SK-MEL-5 (cell line): ENCODE measurements at places on chromosomes 3 and 15.

DNA sequence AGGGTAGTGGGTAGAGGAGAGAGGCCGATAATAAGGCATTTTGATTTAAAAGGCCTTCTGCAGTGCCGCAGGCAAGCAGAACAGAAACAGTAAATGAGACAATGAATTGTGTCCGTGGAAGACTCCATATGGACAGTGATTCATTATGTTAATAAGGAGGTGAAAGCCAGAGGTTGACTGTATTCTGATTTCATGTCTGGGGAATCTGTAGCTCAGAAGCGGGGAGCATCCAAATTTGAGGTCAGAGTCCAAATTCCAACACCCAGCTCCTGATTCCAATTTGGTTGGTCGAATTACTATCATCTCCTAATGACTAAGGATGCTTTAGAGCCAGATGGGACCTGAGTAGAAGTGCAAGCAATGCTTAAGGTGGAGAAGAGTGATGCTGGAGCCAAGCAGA, 1.0 kb upstream of the TBC1D21 start:
- DNase-seq: no peak

DNA sequence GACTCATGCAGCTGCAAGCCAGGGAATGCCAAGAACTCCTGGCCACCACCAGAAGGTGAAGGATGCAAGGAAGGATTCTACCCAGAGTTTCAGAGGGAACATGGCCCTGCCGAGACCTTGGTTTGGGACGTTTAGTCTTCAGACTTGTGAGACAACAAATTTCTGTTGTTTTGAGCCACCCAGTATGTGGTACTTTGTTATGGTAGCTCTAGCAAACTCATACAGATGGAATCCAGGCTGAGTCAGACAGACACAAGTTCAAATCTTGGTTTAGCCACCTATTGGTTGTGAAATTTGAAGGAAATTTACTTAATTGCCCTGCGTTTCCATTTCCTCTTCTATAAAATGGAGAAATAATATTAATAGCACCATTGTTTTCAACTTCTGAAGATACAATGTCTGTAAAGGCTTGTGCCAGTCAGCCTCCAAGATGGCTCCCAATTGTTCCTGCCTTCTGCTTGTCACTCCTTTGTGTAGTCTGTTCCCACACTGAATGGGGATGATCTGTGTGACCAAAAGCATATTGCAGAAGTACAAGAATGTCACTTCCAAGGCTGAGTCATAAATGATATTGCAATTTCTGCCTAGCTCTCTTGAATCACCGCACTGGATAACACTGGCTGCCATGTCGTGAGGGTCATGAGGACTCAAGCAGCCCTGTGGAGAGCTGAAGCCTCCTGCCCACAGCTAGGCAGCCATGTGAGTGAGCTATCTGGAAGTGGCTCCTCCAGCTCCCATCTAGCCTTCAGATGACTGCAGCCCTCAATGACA, 223.5 kb upstream of the PROK2 start:
- no peak for DNase-seq

DNA sequence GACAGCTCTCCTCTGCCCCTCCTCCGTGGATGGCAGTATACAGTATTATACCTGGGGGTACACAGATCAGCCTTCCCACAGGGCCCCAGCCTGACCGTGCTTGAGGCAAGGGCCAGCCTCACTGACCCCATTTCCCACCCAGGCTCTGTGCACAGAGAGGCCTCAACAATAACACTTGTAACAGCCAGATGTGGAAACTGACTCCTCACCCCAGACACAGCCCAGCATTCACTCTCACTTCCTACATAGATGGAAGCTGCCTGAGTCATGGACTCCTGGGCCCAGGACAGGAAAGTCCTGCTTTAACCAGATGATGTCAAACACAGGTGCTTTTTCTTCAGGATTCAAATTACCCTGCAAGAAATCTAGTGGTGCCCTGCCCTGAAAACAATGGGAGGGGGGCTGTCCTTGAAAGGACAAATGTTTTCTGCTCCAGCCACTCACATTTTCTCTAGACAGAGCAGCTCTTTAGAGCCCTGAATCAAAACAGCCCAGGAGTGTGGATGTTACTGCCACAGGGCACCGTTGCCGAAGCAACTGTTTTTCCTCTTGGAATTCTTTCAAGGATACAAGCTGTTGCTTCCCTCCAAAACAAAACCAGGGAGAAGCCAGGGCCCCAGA, 16.4 kb downstream of the CCDC12 start:
- DNase-seq: no peak

DNA sequence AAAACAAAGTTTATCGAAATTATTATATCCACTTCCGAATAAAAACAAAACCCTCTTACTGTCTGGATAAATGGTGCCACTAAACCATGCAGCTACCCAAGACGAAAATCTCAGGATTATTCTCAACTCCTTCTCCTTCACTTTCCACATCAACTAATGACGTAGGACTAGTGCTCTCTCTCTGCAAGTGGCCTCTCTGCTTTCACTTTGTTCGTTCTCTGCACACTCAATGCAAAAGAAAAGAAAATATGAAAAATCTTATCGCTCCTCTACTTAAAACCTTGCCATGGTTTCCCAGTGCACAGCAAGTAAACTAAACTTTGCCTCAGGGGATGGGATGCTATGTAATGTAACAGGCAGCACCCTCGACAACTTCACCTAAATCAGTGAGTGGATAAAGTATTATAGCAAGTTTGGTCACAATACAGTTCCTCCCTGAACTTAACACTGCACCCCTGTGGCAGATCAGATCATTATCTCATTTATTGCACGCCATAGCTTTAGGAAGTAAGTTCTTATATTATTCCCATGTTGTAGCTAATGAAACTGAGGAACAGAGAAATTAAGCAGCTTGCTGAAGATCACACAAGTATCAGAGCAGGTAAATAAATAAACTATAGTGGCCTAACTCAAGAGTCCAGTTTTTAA, 262.7 kb upstream of the GADL1 start:
- peak; percentile 48 for DNase-seq

- no peak for DNase-seq
Observed at GRCh38 chr3:181713280-181713647, 1.5 kb downstream of the SOX2 start.

DNA sequence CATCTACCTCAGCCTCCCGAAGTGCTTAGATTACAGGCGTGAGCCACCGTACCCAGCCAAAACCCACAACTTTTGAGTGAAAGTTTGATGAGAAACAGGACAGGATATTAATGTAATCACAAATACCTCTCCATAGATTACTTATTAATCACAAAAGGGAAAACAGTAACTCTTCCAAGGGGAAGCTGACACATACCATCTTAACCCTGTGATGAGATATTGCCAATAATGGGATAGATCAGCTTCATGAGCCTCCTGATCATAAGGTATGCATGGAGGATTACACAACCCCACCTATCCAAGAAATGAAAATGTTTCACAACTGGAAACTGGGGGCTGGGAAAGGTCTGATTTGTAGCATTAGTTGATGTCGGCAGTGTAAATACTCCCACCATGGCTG, 131.5 kb downstream of the FRMD4B start:
- DNase-seq: no peak

- DNase-seq: no peak
Observed at GRCh38 chr15:72733941-72734738, 48.1 kb downstream of the BBS4 start.

- DNase-seq: no peak
Observed at GRCh38 chr15:96515371-96515770, 184.9 kb downstream of the NR2F2 start.

DNA sequence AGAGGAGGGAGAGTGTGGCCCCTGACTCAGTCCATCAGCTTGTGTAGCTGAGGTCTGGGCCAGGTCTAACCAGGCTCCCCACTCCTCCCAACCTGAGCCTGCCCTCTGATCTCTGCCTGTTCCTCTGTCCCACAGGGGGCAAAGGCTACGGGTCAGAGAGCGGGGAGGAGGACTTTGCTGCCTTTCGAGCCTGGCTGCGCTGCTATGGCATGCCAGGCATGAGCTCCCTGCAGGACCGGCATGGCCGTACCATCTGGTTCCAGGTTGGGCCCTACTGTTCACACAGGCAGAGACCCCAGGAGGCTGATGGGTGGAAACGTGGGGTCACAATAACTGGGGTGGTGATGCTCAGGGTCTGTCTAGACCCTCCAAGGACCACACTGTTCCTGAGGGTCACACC, 6.8 kb downstream of the NEIL1 start:
- no peak for DNase-seq

- DNase-seq: peak; percentile 67
Observed at GRCh38 chr3:11379238-11379823, 107.1 kb downstream of the ATG7 start.

GRCh38 chr3:32557640-32558352, 12.9 kb downstream of the DYNC1LI1 start:
- no peak for DNase-seq

GRCh38 chr3:141391991-141392316, 23.6 kb downstream of the ZBTB38 start:
- no peak for DNase-seq

GRCh38 chr3:13419505-13420044, 547 bp downstream of the NUP210 start:
- no peak for DNase-seq

- no peak for DNase-seq
Observed at GRCh38 chr15:52493968-52494367, 34.7 kb downstream of the MYO5A start.

DNA sequence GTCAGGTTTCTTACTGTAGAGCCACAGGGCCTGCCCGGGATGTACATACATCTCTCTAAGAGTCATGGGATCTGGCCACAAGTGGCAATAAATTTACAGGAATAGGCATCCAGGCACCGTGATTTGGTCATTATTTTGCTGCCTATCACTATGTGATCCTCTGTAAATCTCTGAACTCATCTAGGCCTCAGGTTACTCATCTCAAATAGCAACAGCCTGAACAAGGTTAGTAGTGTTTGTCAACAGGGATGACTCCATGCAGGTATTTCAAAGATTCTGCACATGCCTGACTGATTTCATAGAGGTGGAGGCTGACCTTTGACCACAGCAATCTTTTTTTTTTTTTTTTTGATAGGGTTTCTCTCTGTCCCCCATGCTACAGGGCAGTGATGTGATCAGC, 88.8 kb upstream of the TBL1XR1 start:
- DNase-seq: no peak

GRCh38 chr3:183626877-183627594, 8.4 kb upstream of the KLHL24 start:
- no peak for DNase-seq

DNA sequence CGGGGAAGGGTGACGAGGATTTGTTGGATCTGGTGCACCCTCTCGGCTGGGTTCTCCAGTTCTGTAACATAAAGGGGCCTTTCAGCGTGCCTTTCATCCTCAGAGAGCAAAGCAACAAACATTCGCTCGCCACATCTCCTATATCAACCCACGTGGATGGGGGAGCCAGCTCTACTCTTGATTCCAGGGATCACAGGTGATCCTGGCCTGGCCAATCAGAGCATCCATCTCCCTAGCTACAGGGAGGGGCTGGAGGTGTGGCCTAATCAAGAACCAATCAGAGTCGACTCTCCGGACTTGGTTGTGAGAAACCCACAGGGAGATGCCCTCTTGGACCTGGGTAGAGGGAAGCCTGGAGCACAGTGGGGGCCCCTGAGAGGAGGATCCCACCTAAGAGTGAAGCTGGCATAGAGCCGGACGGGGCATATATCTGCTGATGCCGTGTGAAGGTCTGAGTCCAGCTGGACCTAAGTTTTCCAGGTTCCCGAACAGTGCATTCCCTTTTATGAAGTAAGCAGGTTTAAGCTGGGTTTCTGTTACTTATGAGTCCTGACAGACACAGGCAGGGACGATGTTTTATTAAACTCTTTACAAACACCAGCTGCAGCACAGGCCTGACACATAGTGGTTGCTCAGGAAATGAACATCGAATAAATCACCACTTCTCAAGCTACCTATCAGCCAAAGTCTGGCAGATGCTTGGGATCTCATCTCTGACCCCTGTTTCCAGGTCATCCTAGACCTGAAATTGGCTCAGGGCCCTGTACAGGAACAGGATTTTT, 50.7 kb upstream of the RAD18 start:
- no peak for DNase-seq

GRCh38 chr15:42544853-42545629, 3.6 kb downstream of the LRRC57 start:
- DNase-seq: no peak

DNA sequence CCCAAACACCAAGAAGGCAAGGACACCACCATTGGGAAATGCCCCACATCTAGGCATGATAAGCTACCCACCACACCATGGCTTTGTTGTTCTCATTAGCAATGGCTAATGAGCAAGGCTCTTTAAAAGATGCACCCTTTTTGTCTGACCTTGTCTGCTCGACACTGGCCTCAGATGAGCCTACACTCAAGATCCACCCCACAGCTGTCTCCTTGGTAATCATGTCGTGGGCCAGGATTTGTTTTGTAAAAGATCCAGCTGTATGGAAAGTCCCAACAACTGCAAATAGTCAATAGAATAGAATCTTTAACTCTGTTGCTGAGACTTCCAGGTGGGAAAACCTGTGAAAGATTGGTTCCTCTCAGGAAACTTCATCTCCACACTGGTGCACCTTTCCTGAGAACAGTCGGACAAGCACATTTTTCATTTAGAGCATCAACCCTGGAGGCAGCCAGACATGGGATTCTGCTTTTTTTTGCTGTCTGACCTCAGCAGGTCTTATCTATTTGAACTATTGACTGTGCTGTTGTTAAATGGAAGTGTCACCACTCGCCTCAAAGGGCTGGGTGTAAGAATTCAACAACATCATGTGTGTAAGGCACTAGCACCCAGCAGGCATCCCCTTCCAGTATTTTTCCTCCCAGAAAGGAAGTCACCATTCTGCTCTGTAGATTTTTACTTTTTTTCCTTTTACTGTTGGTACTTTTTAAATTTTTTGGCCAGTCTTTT, 35.5 kb downstream of the DUT start:
- no peak for DNase-seq
